ENCODE measurements at places on chromosomes 1 and 21.

GRCh38 chr21:32406405-32406804, 6.1 kb upstream of the EVA1C start:
- no peak for DNase-seq

GRCh38 chr1:111735858-111736544, 3.2 kb downstream of the INKA2 start:
- DNase-seq: no peak

- DNase-seq: no peak
Observed at GRCh38 chr21:15848634-15849560, 119.1 kb downstream of the USP25 start.

GRCh38 chr21:28200726-28201125, 792.0 kb downstream of the LTN1 start:
- no peak for DNase-seq

DNA sequence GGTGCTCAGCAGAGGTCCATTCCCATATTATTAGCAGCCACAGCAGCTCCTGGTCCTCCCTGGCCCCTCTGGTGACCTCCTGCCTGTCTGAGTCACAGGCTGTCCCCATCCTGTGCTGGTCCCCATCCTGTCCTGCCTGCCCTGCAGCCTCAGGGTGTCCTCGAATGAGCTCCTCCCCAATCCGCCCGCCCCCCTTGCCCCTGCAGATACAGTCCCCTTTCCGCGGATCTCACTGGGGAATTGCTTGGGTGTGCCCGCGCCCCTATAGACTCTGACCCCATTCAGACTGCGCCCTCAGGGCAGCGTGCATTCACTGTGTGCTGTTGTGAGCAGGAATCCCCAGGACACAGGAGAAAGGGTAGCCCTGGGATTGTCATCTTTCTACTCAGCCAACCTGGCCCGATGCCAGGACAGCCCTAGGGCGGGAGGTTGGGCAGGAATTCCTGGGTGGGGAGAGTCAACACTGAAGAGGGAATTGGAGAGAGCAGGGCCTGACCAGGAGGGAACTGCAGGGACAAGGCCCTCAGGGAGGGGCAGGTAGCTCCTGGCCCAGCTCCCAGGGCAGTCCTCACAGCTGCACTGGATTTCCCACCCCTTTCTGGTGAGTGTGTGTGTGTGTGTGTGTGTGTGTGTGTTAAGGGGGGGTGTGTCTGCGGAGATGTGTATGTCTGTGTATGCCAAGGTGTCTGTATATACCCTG, 1.1 kb upstream of the GUCA2A start:
- no peak for DNase-seq

DNA sequence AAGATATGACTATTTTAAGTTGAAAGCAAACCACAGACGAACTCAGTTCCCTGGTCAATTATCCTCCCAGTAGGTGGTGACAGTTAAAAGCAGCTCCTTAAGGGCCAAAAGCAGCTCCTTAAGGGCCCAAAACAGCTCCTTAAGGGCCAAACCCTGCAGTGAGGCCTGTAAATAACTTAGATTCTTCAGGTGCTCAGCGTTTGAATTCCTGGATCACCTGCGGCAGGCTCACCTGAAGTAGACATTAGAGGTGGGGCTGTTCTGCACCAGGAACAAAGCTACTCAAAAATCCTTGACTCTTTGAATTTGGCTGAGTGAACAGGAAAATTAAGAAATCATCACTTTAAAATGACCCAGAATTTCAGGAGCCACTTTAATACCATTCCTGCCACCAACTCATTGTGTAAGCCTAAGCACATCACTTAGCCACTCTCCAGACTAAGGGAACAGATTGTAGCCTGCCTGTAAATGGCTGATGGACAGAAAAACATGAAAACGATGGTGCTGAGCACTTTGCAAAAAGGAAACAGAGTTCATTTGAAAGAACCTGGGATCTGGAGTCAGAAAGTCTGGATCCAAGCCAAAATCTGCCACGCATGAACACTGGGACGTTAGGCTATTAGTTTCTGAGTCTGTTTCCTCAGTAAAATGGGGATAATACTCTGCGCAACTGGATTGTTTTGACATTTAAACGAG, 126.9 kb downstream of the LRIG2 start:
- DNase-seq: no peak

- no peak for DNase-seq
Observed at GRCh38 chr1:65420590-65421350, at the start of the genes LEPR and LEPROT. LEPR (plus strand) TSS chr1:65420668; CDS start chr1:65565566, 144,898 bp downstream. LEPROT (plus strand) TSS chr1:65420668; CDS start chr1:65420725, 57 bp downstream.

GRCh38 chr1:34603594-34603993, 151.3 kb upstream of the GJB5 start:
- DNase-seq: no peak

DNA sequence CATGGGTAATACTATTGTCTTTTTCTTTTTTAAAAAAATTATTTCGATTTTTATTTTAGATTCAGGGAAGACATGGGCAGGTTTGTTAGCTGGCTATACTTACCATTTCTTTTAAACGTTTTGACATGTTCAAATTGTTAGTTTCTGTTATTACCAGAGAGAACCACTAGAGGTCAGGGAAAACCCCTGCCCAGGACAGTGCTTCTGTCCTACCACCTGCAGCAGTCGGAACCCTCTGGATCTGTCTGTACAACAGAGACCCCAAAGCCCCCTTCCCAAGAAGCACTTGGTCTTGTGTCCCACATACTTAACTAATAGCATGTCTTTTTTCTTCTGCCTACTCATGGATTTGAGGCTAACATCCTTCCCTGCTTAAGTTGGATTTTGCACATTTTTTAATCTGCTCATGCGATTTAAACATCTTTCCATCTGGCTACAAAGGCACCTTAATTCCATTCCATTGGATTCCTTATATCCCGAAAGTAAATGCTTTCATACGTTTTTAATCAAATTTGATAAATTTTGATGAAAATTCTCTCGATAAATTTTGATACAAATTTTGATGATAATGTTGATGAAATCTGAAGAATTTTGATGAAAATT, 10.0 kb upstream of the C1orf115 start:
- no peak for DNase-seq

DNA sequence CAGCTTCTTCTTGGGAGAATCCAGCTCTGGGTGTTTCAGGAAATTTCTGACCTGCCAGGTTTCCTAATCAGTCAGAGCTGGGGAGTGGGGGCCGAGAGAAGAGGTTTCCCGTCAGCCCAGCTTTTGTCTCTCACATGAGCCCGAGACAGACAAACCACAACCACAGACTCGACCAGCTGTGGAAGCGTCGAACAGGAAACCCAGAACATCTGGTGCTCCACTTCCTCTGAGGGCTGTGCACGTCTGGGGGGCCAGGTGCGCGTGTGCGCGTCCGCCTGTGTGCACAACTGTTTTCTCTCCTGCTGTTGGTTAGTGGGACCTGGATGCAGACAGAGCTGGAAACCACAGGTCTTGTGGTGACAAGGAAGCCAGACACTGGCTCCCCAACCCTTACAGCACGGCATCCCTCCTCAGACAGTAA, 113.0 kb upstream of the SLC25A33 start:
- peak; percentile 76 for DNase-seq

- peak; percentile 31 for DNase-seq
Observed at GRCh38 chr1:202135221-202135721, 9.3 kb downstream of the ARL8A start.

DNA sequence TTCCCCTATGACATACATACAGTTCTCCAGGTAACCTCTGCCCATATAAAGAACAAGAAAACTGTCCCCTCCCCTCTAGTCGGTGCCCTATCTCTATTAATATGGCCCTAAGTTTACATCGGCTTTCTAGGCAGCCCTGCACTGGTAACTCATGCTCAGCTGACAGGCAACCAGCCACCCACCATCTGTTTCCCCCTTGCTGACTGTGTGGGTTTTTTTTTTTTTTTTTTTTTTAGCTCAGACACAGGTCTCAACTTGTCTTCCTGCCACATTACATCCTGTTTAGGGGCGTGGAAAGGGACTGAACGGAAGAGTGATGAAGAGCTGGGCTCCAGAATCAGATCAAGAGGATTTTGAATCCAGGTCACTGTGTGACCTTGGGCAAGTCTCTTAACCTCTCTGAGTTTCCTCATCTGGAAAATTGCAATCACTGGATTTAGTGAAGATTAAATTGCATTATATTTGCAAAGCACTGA, 14.0 kb downstream of the LAPTM5 start:
- peak; percentile 63 for DNase-seq
